ENCODE measurements at places on chromosomes 7 and 10. TPM values are rescaled to one million over a fixed set of nuclear protein-coding genes. Genes with fewer than 3 reads are reported as not detected.
A peak's percentile ranks its signal among the peaks of the same experiment; 100 is the strongest.

AGR2 gene
- polyA plus RNA-seq: not detected

C10orf53 gene
- not detected for polyA plus RNA-seq

GALNT17 gene
- not detected for polyA plus RNA-seq

WASHC2C gene
- polyA plus RNA-seq: 41.1 TPM

ZNF736 gene
- 1.7 TPM for polyA plus RNA-seq

OPN1SW gene
- polyA plus RNA-seq: not detected

TACC2 gene
- polyA plus RNA-seq: not detected

CFAP46 gene
- not detected for polyA plus RNA-seq

TFPI2 gene
- polyA plus RNA-seq: not detected

HSPA12A gene
- not detected for polyA plus RNA-seq

TTYH3 gene
- polyA plus RNA-seq: 2.1 TPM

GRCh38 chr10:97025613-97026242 lies 160.0 kb downstream of the SLIT1 start:
- H3K4me1 ChIP-seq: no peaks in the 10 kb centered on the region
- DNase-seq: peak; percentile 34
- H3K27ac ChIP-seq: no peak overlapping the region
- H3K4me3 ChIP-seq: no peak overlapping the region

DNA sequence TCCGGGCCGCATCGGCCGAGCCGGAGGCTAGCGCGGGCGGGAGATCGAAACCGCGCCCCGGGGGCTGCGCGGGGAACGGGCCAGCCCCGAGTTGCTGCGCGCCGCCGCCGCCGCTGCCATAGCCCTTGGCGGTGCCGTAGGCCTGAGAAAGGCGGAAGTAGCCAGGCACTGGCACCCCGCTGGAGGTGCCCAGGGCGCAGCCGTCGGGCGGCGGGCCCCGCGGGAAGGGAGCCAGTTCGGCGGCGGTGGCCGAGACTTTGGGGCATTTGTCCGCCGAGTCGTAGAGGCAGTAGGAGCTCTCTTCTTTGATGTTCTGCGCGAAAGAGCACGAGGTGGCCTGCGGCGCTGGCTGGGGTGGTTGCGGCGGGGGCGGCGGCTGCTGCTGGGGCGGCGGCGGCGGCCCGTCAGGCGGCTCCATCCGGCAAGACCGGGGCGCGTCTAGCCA lies 587 bp downstream of the HOXA10 start:
- no peak overlapping the region for H3K27ac ChIP-seq
- H3K4me3 ChIP-seq: no peak overlapping the region
- DNase-seq: no peak
- H3K4me1 ChIP-seq: peaks cover 31% of the 10 kb centered on the region
- H3K27me3 ChIP-seq: peaks cover 65% of the 10 kb centered on the region

- no peaks in the 10 kb centered on the region for H3K27me3 ChIP-seq
- H3K36me3 ChIP-seq: peaks cover 26% of the 10 kb centered on the region
- H3K27ac ChIP-seq: no peak overlapping the region
- no peak overlapping the region for H3K4me3 ChIP-seq
Measured at GRCh38 chr10:31464552-31464951, 145.5 kb downstream of the ZEB1 start.

GRCh38 chr10:125102821-125103220 lies 57.5 kb downstream of the CTBP2 start:
- H3K27me3 ChIP-seq: no peaks in the 10 kb centered on the region
- no peaks in the 10 kb centered on the region for H3K36me3 ChIP-seq
- H3K4me3 ChIP-seq: no peak overlapping the region
- H3K4me1 ChIP-seq: no peaks in the 10 kb centered on the region
- H3K27ac ChIP-seq: no peak overlapping the region
- DNase-seq: no peak

DNA sequence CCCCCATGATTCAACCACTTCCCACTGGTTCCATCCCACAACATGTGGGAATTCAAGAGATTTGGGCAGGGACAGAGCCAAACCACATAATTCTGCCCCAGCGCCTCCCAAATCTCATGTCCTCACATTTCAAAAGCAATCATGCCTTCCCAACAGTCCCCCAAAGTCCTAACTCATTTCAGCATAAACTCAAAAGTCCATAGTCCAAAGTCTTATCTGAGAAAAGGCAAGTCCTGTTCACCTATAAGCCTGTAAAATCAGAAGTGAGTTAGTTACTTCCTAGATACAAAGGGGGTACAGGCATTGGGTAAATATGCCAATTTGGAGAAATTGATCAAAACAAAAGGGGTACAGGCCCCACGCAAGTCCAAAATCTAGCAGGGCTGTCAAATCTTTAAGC lies 272.9 kb downstream of the MAGI2 start:
- H3K27me3 ChIP-seq: no peaks in the 10 kb centered on the region
- H3K4me3 ChIP-seq: no peak overlapping the region
- no peaks in the 10 kb centered on the region for H3K36me3 ChIP-seq
- no peak overlapping the region for H3K27ac ChIP-seq
- DNase-seq: no peak

GRCh38 chr7:129804890-129805719 lies 147.7 kb downstream of the UBE2H start:
- H3K4me3 ChIP-seq: no peak overlapping the region
- no peaks in the 10 kb centered on the region for H3K36me3 ChIP-seq
- DNase-seq: no peak
- no peaks in the 10 kb centered on the region for H3K27me3 ChIP-seq
- no peak overlapping the region for H3K27ac ChIP-seq
- no peaks in the 10 kb centered on the region for H3K4me1 ChIP-seq

DNA sequence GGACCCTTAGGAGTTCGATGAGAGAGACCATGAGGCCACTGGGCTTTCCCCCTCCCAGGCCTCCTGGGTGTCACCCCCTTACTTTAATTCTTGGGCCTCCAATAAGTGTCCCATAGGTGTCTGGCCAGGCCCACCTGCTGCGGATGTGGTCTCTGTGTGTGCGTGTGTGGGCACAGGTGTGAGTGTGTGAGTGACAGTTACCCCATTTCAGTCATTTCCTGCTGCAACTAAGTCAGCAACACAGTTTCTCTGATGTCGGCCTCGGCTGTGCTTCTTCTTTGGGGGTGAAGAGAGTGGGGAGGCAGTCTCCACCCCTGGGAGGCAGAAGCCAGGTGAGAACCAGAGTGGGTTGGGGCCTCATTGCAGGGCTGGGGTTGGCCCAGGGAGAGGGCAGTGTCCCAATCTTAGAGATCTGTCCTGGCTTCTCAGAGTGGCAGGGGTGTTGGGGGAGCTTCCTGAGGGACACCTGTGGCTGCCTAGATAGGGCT lies 1.5 kb downstream of the PVRIG start:
- peak overlapping the region; percentile 89 for H3K27ac ChIP-seq
- H3K27me3 ChIP-seq: no peaks in the 10 kb centered on the region
- DNase-seq: peak; percentile 69
- peaks cover 52% of the 10 kb centered on the region for H3K4me1 ChIP-seq
- H3K4me3 ChIP-seq: peak overlapping the region; percentile 95

GRCh38 chr10:70513848-70514309 lies 35.3 kb downstream of the PALD1 start:
- no peak overlapping the region for H3K27ac ChIP-seq
- no peaks in the 10 kb centered on the region for H3K27me3 ChIP-seq
- no peak for DNase-seq

- H3K4me1 ChIP-seq: peaks cover 12% of the 10 kb centered on the region
- H3K27ac ChIP-seq: no peak overlapping the region
- no peak for DNase-seq
- H3K36me3 ChIP-seq: no peaks in the 10 kb centered on the region
- no peak overlapping the region for H3K4me3 ChIP-seq
Measured at GRCh38 chr10:78745441-78745840, 323.3 kb upstream of the ZMIZ1 start.

- H3K4me3 ChIP-seq: no peak overlapping the region
- H3K4me1 ChIP-seq: no peaks in the 10 kb centered on the region
- DNase-seq: no peak
- no peaks in the 10 kb centered on the region for H3K36me3 ChIP-seq
- H3K27ac ChIP-seq: no peak overlapping the region
- no peaks in the 10 kb centered on the region for H3K27me3 ChIP-seq
Measured at GRCh38 chr10:102691285-102692066, 22.7 kb downstream of the ARL3 start.

- no peaks in the 10 kb centered on the region for H3K27me3 ChIP-seq
- no peak for DNase-seq
- H3K36me3 ChIP-seq: no peaks in the 10 kb centered on the region
- no peak overlapping the region for H3K27ac ChIP-seq
- no peaks in the 10 kb centered on the region for H3K4me1 ChIP-seq
Measured at GRCh38 chr7:49324707-49325106, 400.4 kb downstream of the CDC14C start.

GRCh38 chr7:157058701-157059100 lies 48.2 kb upstream of the MNX1 start:
- peaks cover 4% of the 10 kb centered on the region for H3K27me3 ChIP-seq
- DNase-seq: no peak
- H3K27ac ChIP-seq: no peak overlapping the region
- no peak overlapping the region for H3K4me3 ChIP-seq

- no peak overlapping the region for H3K27ac ChIP-seq
- H3K27me3 ChIP-seq: no peaks in the 10 kb centered on the region
- no peak overlapping the region for H3K4me3 ChIP-seq
- no peak for DNase-seq
Measured at GRCh38 chr7:571718-572415, 52.2 kb upstream of the PDGFA start.

GRCh38 chr10:3723766-3724165 lies 61.2 kb downstream of the KLF6 start:
- H3K36me3 ChIP-seq: no peaks in the 10 kb centered on the region
- no peak for DNase-seq
- H3K27ac ChIP-seq: no peak overlapping the region
- H3K4me1 ChIP-seq: no peaks in the 10 kb centered on the region
- H3K4me3 ChIP-seq: no peak overlapping the region

DNA sequence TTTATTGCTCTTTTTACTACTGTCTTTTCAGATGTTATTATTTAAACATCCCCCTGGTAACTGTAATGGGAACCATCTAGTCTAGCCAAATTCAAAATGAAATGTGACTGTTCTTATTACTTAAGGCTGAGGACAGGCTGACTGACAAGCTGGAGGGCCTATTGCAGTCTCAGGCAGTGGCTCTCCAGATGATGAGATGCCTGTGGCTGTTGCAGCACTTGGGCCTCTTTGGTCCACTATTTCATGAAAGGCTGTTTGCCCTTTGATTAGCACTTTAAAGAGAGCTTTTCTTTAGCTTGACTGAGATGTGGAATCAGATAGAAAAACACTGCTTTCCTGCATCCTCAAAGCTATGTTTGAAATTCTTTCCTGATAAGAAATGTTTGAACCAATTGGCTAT lies 540.5 kb downstream of the SORCS3 start:
- no peaks in the 10 kb centered on the region for H3K36me3 ChIP-seq
- no peaks in the 10 kb centered on the region for H3K4me1 ChIP-seq
- no peak overlapping the region for H3K27ac ChIP-seq
- H3K4me3 ChIP-seq: no peak overlapping the region

DNA sequence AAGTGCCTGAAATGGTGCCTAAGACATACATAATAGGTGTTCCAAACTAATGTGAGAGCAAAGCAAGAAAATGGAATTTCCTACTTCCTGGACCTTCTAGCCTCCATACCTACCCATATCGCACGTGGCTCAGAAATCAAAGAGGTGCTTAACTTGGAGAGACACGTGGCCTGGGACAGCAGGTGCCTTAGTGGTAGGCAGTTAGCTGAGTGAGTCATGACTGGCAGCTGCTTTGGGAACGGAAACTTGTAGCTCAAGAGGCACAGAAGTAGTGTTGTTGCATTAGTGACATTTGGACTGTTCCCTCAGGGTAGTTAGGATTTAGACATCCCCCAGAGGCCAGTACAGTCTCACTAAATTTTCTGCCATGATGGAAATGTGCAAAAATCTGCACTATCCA lies 12.0 kb upstream of the BMPER start:
- H3K27ac ChIP-seq: no peak overlapping the region
- no peaks in the 10 kb centered on the region for H3K36me3 ChIP-seq
- no peaks in the 10 kb centered on the region for H3K4me1 ChIP-seq
- DNase-seq: no peak
- H3K27me3 ChIP-seq: no peaks in the 10 kb centered on the region

- no peak for DNase-seq
- H3K4me3 ChIP-seq: no peak overlapping the region
- H3K27ac ChIP-seq: no peak overlapping the region
- H3K27me3 ChIP-seq: no peaks in the 10 kb centered on the region
- H3K36me3 ChIP-seq: no peaks in the 10 kb centered on the region
- no peaks in the 10 kb centered on the region for H3K4me1 ChIP-seq
Measured at GRCh38 chr7:117631652-117632051, 151.8 kb downstream of the CFTR start.

- no peaks in the 10 kb centered on the region for H3K27me3 ChIP-seq
- H3K4me1 ChIP-seq: no peaks in the 10 kb centered on the region
- no peak overlapping the region for H3K4me3 ChIP-seq
- DNase-seq: no peak
Measured at GRCh38 chr7:38034062-38034908, 113.8 kb downstream of the EPDR1 start.

GRCh38 chr7:80439894-80440821 lies 71.7 kb downstream of the GNAT3 start:
- H3K27me3 ChIP-seq: no peaks in the 10 kb centered on the region
- no peaks in the 10 kb centered on the region for H3K36me3 ChIP-seq
- DNase-seq: no peak
- H3K4me3 ChIP-seq: no peak overlapping the region
- no peaks in the 10 kb centered on the region for H3K4me1 ChIP-seq

DNA sequence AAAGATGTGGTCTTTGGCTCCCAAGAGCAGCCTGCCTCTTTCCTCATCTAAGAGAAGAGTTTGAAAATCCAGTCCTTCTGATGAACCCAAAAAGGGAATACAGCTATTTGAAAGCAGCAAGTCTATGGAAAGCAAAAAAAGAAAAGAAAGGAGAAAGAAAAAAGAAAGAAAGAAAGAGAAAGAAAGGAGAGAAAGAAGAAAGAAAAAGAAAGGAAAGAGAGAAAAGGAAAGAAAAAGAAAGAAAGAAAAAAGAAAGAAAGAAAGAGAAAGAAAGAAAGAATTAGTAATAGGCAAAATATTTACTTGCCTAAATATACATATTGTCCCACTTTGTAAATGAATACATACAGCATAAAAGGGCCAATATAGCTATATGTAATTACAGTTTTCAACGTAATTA lies 89.0 kb downstream of the SEMA3D start:
- no peaks in the 10 kb centered on the region for H3K4me1 ChIP-seq
- DNase-seq: no peak
- H3K27ac ChIP-seq: no peak overlapping the region

- no peak overlapping the region for H3K27ac ChIP-seq
- peaks cover 5% of the 10 kb centered on the region for H3K4me1 ChIP-seq
- no peaks in the 10 kb centered on the region for H3K27me3 ChIP-seq
- H3K36me3 ChIP-seq: no peaks in the 10 kb centered on the region
- DNase-seq: no peak
Measured at GRCh38 chr10:132848951-132849545, 63.1 kb upstream of the NKX6-2 start.

- no peak overlapping the region for H3K4me3 ChIP-seq
- H3K27me3 ChIP-seq: no peaks in the 10 kb centered on the region
- no peaks in the 10 kb centered on the region for H3K36me3 ChIP-seq
- H3K4me1 ChIP-seq: no peaks in the 10 kb centered on the region
Measured at GRCh38 chr10:132202070-132202970, 15.6 kb downstream of the DPYSL4 start.

- no peak overlapping the region for H3K27ac ChIP-seq
- no peaks in the 10 kb centered on the region for H3K27me3 ChIP-seq
- H3K4me1 ChIP-seq: no peaks in the 10 kb centered on the region
- no peak for DNase-seq
- H3K36me3 ChIP-seq: no peaks in the 10 kb centered on the region
Measured at GRCh38 chr10:3324612-3325038, 152.0 kb upstream of the PITRM1 start.

GRCh38 chr10:5147255-5147980 lies 37.5 kb downstream of the AKR1C8 start:
- no peaks in the 10 kb centered on the region for H3K27me3 ChIP-seq
- H3K27ac ChIP-seq: no peak overlapping the region
- DNase-seq: no peak
- H3K4me3 ChIP-seq: no peak overlapping the region
